Stimulated activated CD4-positive, alpha-beta T cell treated with anti-CD3 and anti-CD28 coated beads, Interleukin-2, amount 100 ng/mL, for 48 hours (primary cell): ENCODE measurements at places on chromosomes 4 and X.

- DNase-seq: no peak
Measured at GRCh38 chrX:13937370-13938050, 92.2 kb downstream of the GEMIN8 start.

GRCh38 chr4:158996669-158997074 lies 106.2 kb upstream of the RAPGEF2 start:
- DNase-seq: no peak

- peak; percentile 1 for DNase-seq
Measured at GRCh38 chr4:139951021-139951420, 203.0 kb downstream of the MAML3 start.

- DNase-seq: no peak
Measured at GRCh38 chr4:38347251-38347650, 316.7 kb upstream of the KLF3 start.

GRCh38 chr4:189202182-189202868 lies 738.3 kb upstream of the FRG1 start:
- DNase-seq: peak; percentile 5

GRCh38 chrX:24761306-24761705 lies 67.6 kb downstream of the POLA1 start:
- DNase-seq: no peak
